ENCODE measurements at places on chromosomes 2 and 18.

- no peaks in the 10 kb centered on the region for H3K27me3 ChIP-seq
- peaks cover 4% of the 10 kb centered on the region for H3K4me1 ChIP-seq
- no peaks in the 10 kb centered on the region for H3K36me3 ChIP-seq
- H3K4me3 ChIP-seq: no peak overlapping the region
Measured at GRCh38 chr18:12027046-12027445, 45.7 kb downstream of the IMPA2 start.

DNA sequence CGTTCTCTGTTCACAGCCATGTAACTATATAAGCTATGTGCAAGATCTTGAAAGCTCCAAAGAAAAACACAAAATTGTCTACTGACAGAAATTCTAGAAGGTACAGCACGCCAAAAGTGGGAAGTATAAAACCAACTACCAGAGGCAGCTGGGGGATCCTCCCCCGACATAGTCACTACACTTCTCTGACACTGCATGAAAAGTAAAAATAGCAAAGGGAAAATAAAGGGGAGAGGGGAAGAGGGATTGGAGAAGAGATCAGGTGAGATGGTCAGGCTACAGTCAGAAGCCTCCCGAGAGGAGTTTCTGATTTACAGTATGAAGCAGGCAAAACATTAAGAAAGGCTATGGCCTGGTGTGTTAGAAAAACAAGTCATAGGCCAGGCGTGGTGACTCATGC lies 39.8 kb upstream of the PCBP1 start:
- peaks cover 6% of the 10 kb centered on the region for H3K36me3 ChIP-seq
- H3K27ac ChIP-seq: no peak overlapping the region
- H3K4me3 ChIP-seq: no peak overlapping the region
- no peaks in the 10 kb centered on the region for H3K27me3 ChIP-seq
- H3K4me1 ChIP-seq: peaks cover 29% of the 10 kb centered on the region

DNA sequence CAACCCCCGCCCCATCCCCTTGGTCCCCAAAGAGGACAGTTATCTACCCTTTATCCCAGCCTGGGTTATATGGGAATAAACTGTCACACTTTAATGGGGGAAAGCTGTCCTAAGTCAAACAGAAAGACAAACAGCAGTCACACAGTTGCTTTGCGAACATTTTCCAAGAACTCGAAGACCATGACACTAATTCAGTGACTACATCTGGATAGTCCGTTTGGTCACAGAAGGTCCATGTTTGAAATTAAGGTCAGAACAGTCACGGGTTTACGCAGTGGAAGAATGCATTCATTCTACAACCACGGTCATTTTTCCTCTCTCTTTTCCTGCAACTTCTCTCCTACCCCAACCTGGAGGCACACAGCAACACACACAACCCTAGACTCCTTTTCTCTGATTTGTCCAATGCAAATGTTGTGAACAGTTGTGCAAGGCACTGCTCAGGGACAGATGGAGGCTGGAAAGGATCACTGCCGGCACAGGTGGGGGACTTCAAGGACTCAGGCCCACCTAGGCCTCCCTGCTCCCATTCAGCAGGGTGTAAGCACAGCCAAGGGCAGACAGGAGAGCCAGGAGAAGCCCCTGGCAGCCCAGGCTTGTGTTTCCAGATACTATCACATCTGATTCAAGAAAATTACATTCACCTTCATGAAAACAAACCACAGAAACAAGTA lies 39.9 kb downstream of the ZNF516 start:
- H3K27ac ChIP-seq: no peak overlapping the region
- H3K4me3 ChIP-seq: no peak overlapping the region
- peaks cover 53% of the 10 kb centered on the region for H3K4me1 ChIP-seq
- no peak for DNase-seq
- H3K36me3 ChIP-seq: no peaks in the 10 kb centered on the region

GRCh38 chr2:62410015-62410453 lies 96.0 kb downstream of the TMEM17 start:
- peaks cover under 1% of the 10 kb centered on the region for H3K27me3 ChIP-seq
- H3K36me3 ChIP-seq: no peaks in the 10 kb centered on the region
- no peak for DNase-seq

DNA sequence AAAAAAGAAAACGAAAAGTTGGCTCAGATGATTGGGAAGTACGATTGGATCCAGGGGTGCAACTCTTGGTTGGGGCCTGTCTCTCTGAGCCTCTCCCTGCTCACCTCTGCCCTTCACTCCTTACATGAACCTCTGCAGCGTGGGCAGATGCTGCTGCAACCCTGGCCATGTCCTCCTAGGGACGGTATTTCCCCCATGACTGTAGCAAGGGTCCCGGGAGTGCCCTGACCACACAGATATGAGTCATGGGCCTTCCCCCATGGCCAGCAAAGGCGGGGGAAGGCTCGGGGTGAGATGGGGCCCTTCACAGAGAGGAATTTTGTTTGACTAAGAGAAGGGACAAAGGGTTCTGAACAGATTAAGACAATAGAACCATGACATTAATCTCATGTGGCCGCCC lies 129.0 kb downstream of the NCK2 start:
- H3K27me3 ChIP-seq: no peaks in the 10 kb centered on the region
- H3K4me3 ChIP-seq: peak overlapping the region; percentile 69
- H3K27ac ChIP-seq: peak overlapping the region; percentile 96
- DNase-seq: peak; percentile 53
- peaks cover 5% of the 10 kb centered on the region for H3K36me3 ChIP-seq

DNA sequence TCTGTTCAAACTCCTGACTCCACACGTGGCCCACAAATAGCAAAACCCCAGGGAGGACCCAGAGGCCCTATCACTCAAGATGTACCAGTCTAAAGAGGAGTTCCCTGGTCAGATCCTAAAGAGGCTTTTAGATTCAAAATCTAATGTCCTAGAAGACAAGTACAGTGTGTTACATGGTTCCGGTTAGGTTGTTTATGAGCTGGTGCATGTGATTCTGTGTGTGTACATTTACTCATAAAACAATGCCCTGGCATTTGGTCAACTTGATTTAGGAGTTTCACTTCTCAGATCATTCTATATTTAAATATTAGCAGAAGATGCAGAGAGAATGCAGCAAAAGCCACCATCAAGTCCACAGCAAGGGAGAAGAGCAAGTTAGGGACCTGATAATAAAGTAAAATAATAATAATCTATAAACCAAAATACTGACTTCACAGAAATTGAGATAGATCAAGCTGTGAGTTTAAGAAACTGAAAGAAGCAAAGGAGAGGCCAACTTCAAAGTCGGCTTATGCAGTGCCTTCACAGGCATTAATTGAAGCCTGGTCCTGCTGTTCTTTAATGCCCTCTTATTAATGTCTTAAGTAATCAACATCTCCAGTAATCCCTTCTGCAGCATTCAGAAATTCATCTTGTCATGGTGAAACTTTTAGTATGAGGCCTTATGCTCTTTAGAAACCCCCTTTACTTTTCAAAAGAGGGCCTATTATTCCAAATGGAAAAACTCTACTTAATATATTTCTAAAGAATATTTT lies 4.2 kb upstream of the AP1S3 start:
- H3K4me3 ChIP-seq: no peak overlapping the region
- no peak for DNase-seq
- peaks cover 7% of the 10 kb centered on the region for H3K4me1 ChIP-seq
- H3K27ac ChIP-seq: no peak overlapping the region

- H3K4me3 ChIP-seq: no peak overlapping the region
- H3K27ac ChIP-seq: no peak overlapping the region
- no peaks in the 10 kb centered on the region for H3K36me3 ChIP-seq
- H3K27me3 ChIP-seq: no peaks in the 10 kb centered on the region
Measured at GRCh38 chr18:64210401-64210949, 61.6 kb upstream of the LINC00305 start.

- peaks cover 19% of the 10 kb centered on the region for H3K27me3 ChIP-seq
- H3K36me3 ChIP-seq: no peaks in the 10 kb centered on the region
- no peak for DNase-seq
- H3K4me3 ChIP-seq: no peak overlapping the region
Measured at GRCh38 chr2:128638341-128639119, 319.9 kb upstream of the HS6ST1 start.

DNA sequence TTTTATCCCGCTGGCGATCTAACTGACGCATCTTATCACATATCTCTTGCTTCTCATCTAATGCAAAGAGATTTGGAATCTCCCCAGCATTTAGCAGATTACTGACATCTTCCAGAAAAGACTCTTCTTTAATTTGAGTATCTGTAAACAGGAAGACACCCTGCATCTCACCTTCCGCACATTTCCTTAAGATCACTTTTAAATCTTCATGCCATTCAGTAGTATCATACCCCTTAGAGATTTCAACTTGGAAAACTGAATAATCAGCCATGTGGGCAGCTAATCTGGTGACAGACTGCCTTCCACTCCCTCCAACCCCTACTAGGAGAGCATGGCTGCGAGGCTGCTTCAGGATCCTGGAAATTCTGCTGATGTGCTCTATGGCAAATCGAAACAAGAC lies 204.3 kb downstream of the DNAH7 start:
- H3K4me3 ChIP-seq: no peak overlapping the region
- no peak overlapping the region for H3K27ac ChIP-seq
- peaks cover 4% of the 10 kb centered on the region for H3K4me1 ChIP-seq
- H3K27me3 ChIP-seq: peaks cover 37% of the 10 kb centered on the region

GRCh38 chr18:62839874-62840713 lies 124.8 kb downstream of the PHLPP1 start:
- H3K4me3 ChIP-seq: no peak overlapping the region
- H3K27me3 ChIP-seq: no peaks in the 10 kb centered on the region
- H3K4me1 ChIP-seq: peaks cover 9% of the 10 kb centered on the region
- no peak overlapping the region for H3K27ac ChIP-seq

GRCh38 chr2:1687254-1687653 lies 57.1 kb downstream of the PXDN start:
- H3K27me3 ChIP-seq: peaks cover 10% of the 10 kb centered on the region
- H3K4me1 ChIP-seq: peaks cover 3% of the 10 kb centered on the region
- no peak overlapping the region for H3K27ac ChIP-seq
- H3K4me3 ChIP-seq: no peak overlapping the region
- DNase-seq: no peak

- H3K27ac ChIP-seq: no peak overlapping the region
- peaks cover 12% of the 10 kb centered on the region for H3K27me3 ChIP-seq
- H3K36me3 ChIP-seq: no peaks in the 10 kb centered on the region
- H3K4me1 ChIP-seq: no peaks in the 10 kb centered on the region
Measured at GRCh38 chr2:1731447-1731962, 12.8 kb downstream of the PXDN start.

- DNase-seq: no peak
- H3K36me3 ChIP-seq: no peaks in the 10 kb centered on the region
- H3K4me3 ChIP-seq: peak overlapping the region; percentile 95
- no peak overlapping the region for H3K27ac ChIP-seq
- peaks cover 32% of the 10 kb centered on the region for H3K27me3 ChIP-seq
Measured at GRCh38 chr2:73177645-73178255, 24.6 kb upstream of the NOTO start.

GRCh38 chr2:179965291-179966258 lies 41.5 kb downstream of the CWC22 start:
- H3K36me3 ChIP-seq: peaks cover 13% of the 10 kb centered on the region
- H3K4me3 ChIP-seq: no peak overlapping the region
- H3K4me1 ChIP-seq: peaks cover 6% of the 10 kb centered on the region
- H3K27ac ChIP-seq: no peak overlapping the region
- DNase-seq: no peak

- peaks cover 25% of the 10 kb centered on the region for H3K4me1 ChIP-seq
- peak overlapping the region; percentile 59 for H3K4me3 ChIP-seq
- H3K27ac ChIP-seq: peak overlapping the region; percentile 32
- DNase-seq: no peak
- H3K36me3 ChIP-seq: no peaks in the 10 kb centered on the region
Measured at GRCh38 chr2:127638361-127639110, 7.4 kb upstream of the GPR17 start.

DNA sequence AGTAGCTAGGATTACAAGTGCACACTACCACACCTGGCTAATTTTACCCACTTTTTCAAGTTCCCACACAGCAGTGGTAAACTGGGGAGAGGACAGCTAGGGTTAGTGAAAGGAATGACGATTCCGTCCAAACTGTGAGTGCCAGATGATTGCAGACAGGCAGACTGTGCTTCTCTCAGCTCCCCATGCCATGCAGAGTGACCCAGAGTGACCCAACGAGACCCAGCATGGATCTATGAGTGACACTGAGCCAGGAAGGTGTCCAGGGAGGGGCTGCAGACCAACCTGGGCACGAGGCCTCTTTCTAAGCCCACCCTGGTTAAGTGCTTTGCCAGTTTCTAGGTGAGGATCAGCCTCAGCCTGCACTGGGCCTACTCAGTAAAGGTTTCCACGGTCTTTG lies 7.7 kb upstream of the KLF11 start:
- DNase-seq: no peak
- H3K4me1 ChIP-seq: peaks cover 16% of the 10 kb centered on the region
- no peak overlapping the region for H3K27ac ChIP-seq
- no peaks in the 10 kb centered on the region for H3K36me3 ChIP-seq
- no peaks in the 10 kb centered on the region for H3K27me3 ChIP-seq
- H3K4me3 ChIP-seq: no peak overlapping the region

GRCh38 chr18:55515214-55515613 lies 72.8 kb downstream of the TCF4 start:
- no peaks in the 10 kb centered on the region for H3K36me3 ChIP-seq
- H3K27me3 ChIP-seq: peaks cover 5% of the 10 kb centered on the region
- no peak overlapping the region for H3K27ac ChIP-seq
- H3K4me1 ChIP-seq: no peaks in the 10 kb centered on the region
- no peak overlapping the region for H3K4me3 ChIP-seq
- no peak for DNase-seq

DNA sequence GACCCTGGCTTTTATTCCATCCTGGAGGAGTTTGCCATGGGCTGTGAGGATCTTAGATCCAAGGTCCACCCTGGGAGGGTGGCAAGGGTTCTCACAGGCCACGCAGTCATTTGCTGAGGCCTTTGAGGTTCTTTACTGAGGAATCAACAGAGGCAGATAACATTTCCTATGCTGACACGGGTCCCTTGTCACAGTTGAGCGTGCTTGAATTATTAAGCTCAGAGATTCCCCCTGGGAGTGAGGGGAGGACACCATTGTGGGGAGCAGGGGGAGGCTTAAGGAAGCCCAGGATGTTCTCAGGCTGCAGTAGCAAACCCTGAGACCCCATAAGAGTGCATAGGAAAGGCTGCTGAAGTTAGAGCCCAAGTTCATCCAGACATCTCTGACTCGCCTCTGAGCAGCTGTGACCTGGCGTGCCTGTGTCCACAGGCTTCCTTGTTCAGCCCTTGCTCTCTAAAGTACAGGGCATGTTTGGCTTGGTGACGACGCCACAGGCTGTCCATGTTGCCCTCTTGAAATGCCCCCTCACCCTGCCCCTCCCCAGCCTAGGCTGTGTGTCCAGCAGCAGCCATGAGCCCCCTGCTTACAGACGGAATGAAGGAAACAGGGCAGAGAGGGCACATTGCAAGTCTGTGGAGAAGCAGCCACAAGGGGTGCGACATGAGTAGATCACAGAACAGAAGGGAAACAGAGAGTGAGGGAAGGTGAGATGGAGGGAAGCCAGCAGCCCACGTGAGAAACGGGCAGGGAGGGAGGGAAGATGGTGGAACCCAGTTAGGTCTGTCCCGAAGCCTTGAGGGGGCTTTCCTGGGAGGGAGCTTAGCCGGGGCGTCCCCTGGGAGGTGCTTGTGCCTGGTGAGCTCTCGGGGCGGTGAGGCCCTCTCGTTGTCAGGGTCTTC lies 34.0 kb downstream of the NAPG start:
- DNase-seq: no peak
- H3K27me3 ChIP-seq: no peaks in the 10 kb centered on the region

- no peaks in the 10 kb centered on the region for H3K4me1 ChIP-seq
- DNase-seq: no peak
- H3K27ac ChIP-seq: no peak overlapping the region
- H3K36me3 ChIP-seq: no peaks in the 10 kb centered on the region
Measured at GRCh38 chr2:152303951-152304350, 31.0 kb upstream of the FMNL2 start.

Data from T-helper 17 cell (primary cell).